Activated B cell treated with CpG ODN at 0.5 μM for 24 hours (primary cell): ENCODE measurements at places on chromosomes 2 and 18. TPM values are rescaled to one million over a fixed set of nuclear protein-coding genes. Genes with fewer than 3 reads are reported as not detected.

The SERPINB2 gene
- 0.33 TPM in 1 of 2 replicates, not detected in the other for total RNA-seq

The HOXD12 gene
- not detected in 2 replicates for total RNA-seq

The EPAS1 gene
- total RNA-seq = 0.05 and 0.47 TPM in 2 replicates

The TMEM17 gene
- total RNA-seq = 0.12 TPM in 1 of 2 replicates, not detected in the other

The LAMA3 gene
- 0.07 TPM in 1 of 2 replicates, not detected in the other for total RNA-seq
